ENCODE measurements at places on chromosomes 11 and 22.

- DNase-seq, result no peak
Measured at GRCh38 chr11:20213790-20214189, 53.5 kb upstream of the DBX1 start.

- DNase-seq, result no peak
Measured at GRCh38 chr22:35930933-35931332, 97.7 kb downstream of the RBFOX2 start.

DNA sequence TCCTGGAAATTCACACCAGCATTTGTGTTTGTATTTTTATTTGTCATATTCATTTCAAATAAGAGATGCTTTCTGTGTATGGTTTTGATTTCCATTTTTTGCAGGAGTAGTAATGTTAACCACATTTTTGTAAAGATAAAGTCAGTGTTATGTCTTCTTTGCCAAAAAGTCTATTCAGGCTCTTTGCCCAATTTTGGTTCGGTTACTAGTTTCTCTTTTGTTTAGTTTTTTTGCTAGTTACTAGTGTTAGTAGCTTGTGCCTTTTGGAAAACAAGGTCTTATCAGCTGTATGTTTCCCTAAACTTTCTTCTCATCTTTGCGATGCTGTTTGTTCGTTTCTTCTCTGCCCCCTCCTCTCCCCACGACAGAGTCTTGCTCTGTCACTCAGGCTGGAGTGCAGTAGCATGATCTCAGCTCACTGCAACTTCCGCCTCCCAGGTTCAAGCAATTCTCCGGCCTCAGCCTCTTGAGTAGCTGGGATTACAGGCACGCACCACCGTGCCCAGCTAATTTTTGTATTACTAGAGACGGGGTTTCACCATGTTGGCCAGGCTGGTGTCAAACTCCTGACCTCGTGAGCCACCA, 112.3 kb upstream of the GRK3 start:
- DNase-seq, result no peak

- no peak for DNase-seq
Measured at GRCh38 chr22:37563153-37564081, 3.1 kb downstream of the CDC42EP1 start.

DNA sequence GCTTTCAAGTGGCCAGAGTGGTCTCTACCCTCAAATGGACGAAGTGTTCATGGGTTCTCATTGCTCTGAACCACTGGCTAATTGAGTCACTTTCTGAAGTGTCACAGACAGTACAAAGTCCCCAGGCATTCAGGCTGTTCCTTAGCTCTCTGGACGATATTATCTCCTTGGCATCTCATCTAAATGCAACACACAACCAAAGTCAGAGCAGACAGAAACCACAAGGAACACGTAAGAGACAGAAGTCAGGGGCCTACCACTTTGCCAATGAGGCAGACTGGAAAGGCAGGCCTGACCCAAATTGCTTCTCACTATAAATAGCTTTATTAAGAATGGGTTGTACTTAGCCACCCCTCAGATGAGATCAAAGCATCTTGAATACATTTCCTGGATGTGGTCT, 29.0 kb upstream of the LDLRAD3 start:
- DNase-seq, result no peak

DNA sequence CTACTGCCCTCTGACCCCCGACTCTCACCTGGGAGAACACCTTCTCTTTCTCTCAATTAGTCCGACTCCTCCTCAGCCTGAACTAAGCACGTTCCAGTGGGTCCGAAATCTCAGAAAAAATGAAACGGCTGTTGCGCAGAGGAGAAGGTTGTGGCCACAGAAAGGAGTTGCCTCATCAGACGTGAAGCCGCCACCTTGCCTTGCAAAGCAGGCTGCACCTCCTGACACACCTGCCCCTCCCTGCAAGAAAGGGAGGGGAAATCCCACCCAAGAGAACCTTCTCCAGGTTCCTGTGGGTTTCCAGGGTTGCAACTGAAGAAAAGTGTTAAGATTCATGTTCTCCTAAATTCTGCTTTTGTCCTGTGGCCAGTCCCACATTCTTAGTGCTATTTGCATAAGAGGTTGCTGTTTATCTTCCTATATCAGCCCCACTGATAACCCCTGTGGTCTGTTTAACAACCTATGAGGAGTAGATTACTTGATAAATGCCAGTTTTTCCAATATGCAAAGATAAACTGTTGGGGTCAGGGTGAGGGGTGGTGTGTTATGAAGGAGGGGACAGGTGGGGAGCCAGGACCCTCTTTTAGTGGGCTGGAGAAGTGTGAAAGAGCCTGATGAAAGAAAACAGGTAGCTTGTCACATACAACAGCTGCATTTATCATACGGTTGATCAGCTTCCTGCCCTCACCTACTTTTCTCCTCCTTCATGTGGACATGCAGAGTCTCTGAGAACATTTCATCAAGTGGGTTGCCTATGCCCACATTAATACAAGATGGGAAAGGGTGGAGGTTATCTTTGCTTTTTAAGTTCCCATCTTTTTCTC, 18.2 kb downstream of the ZBTB16 start:
- DNase-seq, result no peak

- DNase-seq, result peak; percentile 60
Measured at GRCh38 chr11:69950120-69950519, 128.0 kb upstream of the ANO1 start.

GRCh38 chr22:33515795-33516194, 404.5 kb downstream of the LARGE1 start:
- no peak for DNase-seq
